Fibroblast of the aortic adventitia (primary cell): ENCODE measurements at places on chromosomes 7 and 10. TPM values are rescaled to one million over a fixed set of nuclear protein-coding genes. Genes with fewer than 3 reads are reported as not detected.

Gene BMPER
- 45.4 and 157 TPM in 2 replicates for total RNA-seq

Gene MSS51
- total RNA-seq: 2.5 and 3.8 TPM in 2 replicates

Gene C10orf53
- not detected in 2 replicates for total RNA-seq

Gene ELFN1
- total RNA-seq: 1.6 and 3.8 TPM in 2 replicates

Gene MEST
- total RNA-seq: 63.0 and 236 TPM in 2 replicates

Gene GBX1
- total RNA-seq: not detected in 2 replicates

Gene RGR
- total RNA-seq: not detected in 2 replicates

Gene EPO
- not detected in 2 replicates for total RNA-seq

Gene ZSWIM8
- 38.8 and 48.9 TPM in 2 replicates for total RNA-seq

Gene ATP5MK
- total RNA-seq: 159 and 387 TPM in 2 replicates
